ENCODE measurements at places on chromosomes 3 and 15.

GRCh38 chr3:88986834-88987233, 120.6 kb upstream of the EPHA3 start:
- peak; percentile 11 for DNase-seq

- no peak for DNase-seq
Observed at GRCh38 chr3:12449889-12450682, 34.2 kb upstream of the TSEN2 start.

- no peak for DNase-seq
Observed at GRCh38 chr3:192772240-192772894, 45.0 kb upstream of the FGF12 start.

DNA sequence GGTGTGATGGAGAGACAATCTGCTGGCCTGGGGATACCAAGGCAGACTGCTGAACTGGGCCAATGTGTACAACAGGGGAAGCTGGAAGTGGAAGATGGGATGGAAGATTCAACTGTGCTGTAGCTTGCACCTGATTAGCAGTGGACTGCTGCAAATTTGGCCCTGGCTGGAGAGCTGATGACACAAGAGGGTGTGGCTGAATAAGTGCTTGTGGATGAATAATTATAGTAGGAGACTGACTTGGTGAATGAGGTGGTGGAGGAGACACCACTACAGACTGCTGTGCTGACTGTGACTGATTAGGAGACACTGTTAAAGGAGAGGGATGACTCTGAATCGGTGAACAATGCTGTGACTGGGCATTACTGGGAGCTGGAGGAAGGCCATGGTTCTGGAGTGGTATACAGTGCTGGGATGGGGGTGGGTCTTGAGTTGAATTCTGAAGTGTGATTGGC, 52.5 kb downstream of the PHC3 start:
- no peak for DNase-seq

GRCh38 chr3:86239946-86240345, 751.0 kb downstream of the VGLL3 start:
- DNase-seq, result no peak

DNA sequence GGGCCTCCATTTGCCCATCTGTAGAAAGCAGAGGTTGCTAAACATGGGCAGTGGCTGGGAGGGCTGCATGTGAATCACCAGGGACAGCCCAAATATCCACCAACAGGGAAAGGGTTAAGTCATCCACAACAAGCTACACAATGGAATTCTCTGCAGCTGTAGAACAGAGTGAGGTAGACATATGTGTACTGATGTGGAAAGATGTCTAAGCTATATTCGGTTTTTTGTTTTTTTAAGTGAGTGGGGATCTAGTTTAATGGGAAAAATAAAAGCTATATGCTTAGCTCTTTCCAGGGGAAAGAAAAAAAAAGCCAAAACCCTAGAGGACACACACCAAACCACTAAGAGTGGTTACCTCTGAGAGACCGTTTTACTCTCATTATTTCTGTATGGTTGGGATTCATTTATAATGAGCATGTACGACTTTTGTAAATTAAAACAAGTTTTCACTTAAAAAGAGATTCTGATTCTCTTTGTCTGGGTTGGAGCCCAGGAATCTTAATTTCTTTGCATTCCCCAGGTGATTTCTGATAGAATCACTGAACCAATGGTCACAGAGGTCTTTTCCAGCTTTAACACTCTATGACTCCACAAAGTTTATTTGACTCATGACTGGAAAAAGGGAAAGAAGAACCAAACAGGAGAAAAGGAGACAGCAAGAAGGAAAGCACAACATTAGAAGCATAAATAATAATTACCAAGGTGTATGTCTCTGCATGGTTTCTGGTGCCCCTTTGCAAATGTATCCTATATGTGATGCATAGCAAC, 19.1 kb downstream of the CRABP1 start:
- DNase-seq, result no peak

DNA sequence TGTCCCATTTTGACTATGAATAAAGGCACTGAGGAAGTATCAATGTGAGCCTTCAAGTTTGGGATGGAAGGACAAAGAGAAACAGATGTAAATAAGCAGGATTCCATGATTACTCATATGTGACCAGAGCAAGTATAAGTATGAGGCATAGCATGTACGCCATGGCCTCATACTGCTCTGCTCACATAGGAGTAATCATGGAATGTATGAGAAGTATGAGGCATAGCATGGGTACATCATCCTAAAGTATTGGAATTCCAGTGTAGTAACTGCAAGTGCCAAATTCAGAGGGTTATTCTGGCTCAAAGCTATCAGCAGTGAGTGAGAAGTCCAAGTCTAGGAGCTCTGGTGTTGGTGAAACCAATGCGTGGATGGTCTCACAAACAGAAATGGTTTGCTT, 81.2 kb upstream of the WDR72 start:
- DNase-seq, result no peak

GRCh38 chr3:168157903-168158302, 62.2 kb upstream of the GOLIM4 start:
- no peak for DNase-seq

- no peak for DNase-seq
Observed at GRCh38 chr15:95681836-95682544, 648.5 kb upstream of the NR2F2 start.

DNA sequence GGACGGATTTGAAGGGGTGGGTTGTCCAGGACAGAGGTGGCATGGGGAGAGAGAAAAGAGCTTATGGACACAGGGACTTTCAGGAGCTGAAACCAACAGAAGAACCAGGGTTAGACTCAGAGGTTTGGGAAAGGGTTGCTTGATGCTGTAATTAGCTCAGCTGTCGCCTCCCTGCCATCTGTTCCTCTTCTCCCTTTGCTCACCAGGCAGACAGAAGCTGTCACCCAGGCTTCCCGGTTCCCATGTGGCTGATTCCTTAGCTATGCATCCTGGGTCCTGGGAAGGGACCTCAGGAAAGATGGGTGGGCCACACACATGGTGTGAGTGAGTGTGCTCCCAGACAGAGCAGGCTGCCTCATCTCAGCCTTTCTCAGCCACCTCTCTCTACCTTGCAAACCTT, 14.1 kb downstream of the PTPN23 start:
- DNase-seq, result no peak

- no peak for DNase-seq
Observed at GRCh38 chr3:162213956-162214355, 717.3 kb downstream of the OTOL1 start.

GRCh38 chr3:10444511-10444910, 60.9 kb downstream of the ATP2B2 start:
- DNase-seq, result no peak

GRCh38 chr3:17356585-17356984, 385.8 kb downstream of the TBC1D5 start:
- DNase-seq, result no peak

DNA sequence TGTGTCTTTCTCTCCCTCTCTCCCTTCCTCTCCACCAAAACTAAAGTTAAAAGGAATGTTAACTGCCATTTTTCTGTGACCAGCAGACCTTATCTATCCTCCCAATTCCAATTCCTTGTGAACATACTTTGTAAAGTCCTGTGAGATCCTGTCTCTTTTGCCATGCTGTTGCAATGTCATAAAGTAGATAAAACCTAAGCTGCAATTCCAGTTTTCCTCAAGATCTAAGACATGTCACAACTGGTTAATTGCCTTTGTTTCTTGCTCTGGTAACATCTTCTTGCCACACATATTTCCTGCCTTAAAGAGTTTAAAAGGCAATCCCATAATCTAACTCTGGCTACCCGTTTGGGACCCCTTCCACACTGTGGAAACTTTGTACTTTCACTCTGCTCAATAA, 188.7 kb downstream of the PYDC2 start:
- DNase-seq, result no peak

GRCh38 chr3:122555275-122556071, 8.6 kb downstream of the PARP9 start:
- no peak for DNase-seq

DNA sequence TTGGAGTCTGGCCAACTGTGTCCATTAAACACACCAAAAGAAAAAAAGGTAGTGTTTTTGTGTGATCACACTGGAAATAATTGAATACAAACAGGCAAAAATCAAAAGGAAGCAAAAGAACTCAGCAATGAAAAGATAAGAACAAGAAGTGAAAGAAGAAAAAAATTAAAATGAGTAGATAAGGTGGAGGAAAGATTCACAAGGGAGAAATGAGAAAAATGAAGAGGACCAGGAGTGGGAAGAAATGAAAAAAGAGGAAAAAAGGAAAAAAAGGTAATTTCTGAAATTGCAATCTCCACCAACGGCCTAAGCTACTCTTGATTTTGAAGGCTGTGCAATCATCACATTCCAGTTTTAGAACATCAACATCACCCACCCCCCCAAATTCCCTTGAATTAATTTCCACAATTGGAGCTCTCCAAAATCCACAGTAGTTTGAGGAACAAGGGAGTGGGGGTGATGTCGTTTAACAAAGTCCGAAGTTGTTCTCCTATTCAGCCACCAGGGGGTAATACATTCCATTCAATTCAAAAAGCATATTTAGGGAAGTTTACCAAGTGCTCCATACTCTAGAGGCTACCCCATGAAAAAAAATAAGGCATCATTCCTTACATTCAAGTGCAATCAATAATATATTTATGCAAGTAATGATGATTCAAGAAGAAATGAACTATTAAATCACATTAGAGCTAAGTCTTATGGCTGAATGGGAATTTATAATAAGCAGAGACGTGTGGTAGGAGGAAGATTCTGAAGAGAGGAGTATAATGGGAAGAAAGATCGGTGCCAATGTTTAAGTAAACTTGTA, 37.4 kb downstream of the ZNF860 start:
- no peak for DNase-seq

- DNase-seq, result no peak
Observed at GRCh38 chr3:53026382-53027162, 19.3 kb downstream of the SFMBT1 start.

- no peak for DNase-seq
Observed at GRCh38 chr3:133965013-133965570, 64.6 kb downstream of the SLCO2A1 start.

DNA sequence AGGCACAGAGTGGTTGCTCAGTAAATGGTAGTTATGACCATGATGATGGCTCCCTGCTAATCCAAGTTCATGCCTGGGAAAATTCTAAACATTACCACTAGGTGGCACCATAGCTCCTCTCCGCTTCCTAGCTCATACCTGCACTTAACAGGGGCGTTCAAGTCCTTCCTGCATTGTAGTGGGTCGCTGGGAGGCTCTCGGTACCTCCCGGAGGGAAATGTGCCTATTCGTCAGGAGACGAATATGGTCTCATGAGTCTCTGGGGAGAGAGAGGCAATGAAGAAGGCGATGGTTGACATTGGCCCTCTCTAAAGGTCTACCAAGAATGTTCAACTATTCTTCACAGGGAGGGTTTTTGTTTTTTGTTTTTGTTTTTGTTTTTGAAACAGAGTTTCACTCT, 10.9 kb downstream of the MESP1 start:
- DNase-seq, result peak; percentile 53

DNA sequence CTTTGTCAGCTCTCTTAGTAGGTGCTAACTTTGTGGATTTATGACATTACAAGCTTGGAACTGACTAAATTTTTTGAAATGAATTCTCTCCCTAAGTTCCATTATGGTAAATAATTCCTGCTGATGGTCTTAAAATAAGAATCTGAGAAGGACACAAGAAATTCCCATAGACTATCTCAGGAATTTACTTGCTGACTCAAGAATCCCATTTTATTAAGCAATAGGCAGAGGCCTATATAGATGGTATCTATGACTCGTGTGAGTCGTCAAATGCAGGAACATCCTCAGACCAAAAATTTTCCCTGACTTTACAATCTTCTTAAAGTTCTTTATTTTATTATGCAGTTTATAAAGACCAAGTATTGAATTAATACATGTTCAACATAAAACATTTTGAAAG, 30.7 kb upstream of the CBLB start:
- DNase-seq, result no peak

- DNase-seq, result no peak
Observed at GRCh38 chr3:80655216-80655615, 887.4 kb upstream of the ROBO1 start.

DNA sequence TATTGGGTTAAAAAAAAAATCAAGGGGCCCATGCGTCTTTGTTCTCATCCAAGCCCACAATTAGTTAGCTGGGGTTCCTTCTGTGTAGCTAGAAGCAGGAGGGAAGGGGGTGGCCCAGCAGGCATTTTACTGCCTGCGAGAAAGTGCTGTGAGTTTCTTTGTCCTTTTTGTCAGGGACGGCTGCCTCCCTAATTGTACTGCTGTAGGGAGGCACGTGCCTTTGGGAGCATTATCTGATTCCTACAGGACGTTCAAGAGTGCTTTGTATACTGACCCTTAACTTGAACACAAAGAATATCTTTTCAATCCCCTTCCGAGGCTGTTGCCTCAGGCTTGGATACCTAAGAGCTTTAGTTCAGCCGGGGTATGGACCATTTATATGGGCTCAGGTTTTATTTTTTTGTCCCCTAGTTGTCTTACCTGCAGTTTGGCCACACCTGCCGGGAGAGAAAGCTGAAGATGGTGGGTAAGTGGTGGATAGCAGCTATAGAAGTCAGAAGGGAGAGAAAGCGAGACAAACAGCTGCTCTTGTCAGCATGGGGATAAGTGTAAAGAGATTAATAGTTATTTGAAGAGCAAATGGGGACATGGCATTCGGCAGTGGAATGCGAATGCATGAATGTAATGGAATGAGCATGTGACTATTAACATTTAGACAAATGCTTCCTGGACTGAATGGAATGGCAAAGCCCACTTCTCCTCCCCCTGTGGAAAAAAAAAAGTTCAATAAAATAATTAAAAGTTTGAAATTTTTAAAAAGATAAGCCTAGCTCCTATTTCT, 175.2 kb downstream of the TP63 start:
- no peak for DNase-seq

DNA sequence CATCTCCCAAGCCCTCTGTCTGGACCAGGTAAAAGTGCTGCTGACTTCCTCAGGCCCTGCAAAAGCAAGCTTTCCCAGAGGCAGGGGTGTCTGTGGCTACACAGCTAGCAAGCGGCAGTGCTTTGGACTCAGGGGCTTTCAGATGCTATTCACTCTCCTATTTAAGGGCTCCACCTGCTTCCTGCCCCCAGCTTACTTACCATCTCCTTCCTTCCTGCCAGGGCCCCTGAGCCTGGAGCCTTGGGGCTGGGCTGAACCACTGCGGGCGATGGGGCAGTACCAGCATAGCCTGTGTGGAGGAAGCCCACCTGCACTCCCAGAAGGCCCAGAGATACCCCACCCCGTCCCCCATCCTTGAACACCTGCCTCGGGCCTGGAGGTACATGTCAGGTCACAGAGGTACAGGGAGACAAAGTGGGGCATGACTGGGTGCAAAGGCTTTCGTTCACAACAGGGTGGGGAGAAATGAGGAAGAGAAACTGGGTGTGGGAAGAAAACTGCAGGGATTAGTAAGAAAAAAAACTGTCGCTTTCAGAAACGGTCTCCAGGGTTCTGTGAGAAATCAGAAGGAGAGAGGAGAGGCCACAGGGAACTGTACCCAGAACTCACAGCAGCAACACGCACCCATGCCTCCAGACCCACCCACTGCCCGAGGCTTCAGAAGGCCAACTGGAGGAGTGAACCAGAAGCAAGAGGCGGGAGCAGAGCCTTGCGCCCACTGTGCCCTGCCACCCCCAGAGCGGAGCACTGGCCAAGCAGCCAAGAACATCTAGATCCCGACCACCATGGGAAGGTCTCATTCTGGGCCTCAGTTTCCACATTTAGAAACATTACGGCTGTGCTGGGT, 49.5 kb downstream of the CCDC12 start:
- DNase-seq, result no peak
